ENCODE measurements at places on chromosomes 11 and 22.
A peak's percentile ranks its signal among the peaks of the same experiment; 100 is the strongest.

- peak; percentile 21 for DNase-seq
Measured at GRCh38 chr11:74739546-74740270, 8.5 kb upstream of the CHRDL2 start.

- no peak for DNase-seq
Measured at GRCh38 chr11:70796648-70797227, 398.4 kb downstream of the CTTN start.

- no peak for DNase-seq
Measured at GRCh38 chr11:3119141-3119821, 45.8 kb downstream of the OSBPL5 start.

DNA sequence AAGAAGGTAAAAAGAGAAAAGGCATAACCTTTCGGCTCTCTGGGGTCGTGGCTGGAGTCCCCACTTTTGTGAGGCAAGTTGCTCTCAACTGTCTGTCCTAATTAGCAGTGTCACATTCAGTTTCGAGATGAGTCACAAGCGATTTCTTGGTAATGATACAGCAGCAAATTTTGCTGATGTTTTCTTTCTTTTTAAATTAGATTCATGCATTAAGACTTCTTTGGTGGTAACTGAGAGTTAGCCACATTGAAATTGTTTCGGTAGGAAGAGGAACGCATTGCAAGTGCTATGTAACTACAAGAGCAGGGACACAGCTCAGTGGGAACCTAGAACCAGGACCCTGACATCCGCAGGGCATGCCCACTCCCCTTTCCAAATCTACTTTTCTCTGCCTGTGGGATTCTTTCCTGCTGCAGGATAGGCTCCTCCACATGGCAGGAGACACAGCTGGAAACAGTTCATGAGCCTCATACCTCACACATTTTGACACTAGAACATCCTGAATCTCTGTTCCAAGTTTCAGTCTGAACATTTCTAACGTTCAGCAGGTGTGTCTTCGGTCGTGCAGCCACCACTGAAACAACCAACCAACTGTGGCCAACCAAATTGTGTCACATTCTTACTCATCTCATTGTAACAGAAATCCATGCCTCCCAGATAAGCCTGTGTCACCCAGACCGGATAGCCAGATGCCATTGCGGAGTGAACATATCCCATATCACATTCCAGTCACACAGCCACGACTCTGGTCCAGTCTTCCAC, 987.6 kb downstream of the NTM start:
- DNase-seq: no peak

GRCh38 chr11:59728154-59728553, 14.5 kb upstream of the OR10V1 start:
- DNase-seq: no peak

GRCh38 chr11:127448101-127448500, 447.5 kb upstream of the KIRREL3 start:
- DNase-seq: no peak

- no peak for DNase-seq
Measured at GRCh38 chr11:75547617-75548058, 14.4 kb upstream of the SERPINH1 start.

- no peak for DNase-seq
Measured at GRCh38 chr22:32475468-32476010, 928 bp downstream of the FBXO7 start.

- DNase-seq: no peak
Measured at GRCh38 chr22:50268655-50269113, 1.5 kb downstream of the MAPK11 start.

GRCh38 chr11:57504511-57504910, 11.0 kb downstream of the SLC43A1 start:
- DNase-seq: no peak

DNA sequence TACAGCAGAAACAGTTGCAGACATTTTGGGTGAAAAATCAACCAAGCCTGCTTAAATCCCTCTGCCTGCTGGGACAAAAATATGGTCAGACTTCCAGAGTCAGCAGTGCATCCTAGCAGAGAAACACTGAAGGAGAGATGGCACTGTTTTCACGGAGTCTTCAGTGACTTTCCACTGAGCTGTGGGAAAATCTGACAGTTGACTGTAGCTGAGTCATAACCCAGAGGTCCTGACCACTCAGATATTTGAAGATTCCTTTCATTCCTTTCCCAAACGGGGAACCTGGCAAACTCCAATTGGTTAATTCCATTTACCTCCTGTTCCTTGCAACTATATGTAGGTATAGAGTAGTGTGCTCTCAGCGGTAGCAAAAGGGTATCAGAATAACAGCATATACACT, 20.9 kb upstream of the UPB1 start:
- DNase-seq: no peak

DNA sequence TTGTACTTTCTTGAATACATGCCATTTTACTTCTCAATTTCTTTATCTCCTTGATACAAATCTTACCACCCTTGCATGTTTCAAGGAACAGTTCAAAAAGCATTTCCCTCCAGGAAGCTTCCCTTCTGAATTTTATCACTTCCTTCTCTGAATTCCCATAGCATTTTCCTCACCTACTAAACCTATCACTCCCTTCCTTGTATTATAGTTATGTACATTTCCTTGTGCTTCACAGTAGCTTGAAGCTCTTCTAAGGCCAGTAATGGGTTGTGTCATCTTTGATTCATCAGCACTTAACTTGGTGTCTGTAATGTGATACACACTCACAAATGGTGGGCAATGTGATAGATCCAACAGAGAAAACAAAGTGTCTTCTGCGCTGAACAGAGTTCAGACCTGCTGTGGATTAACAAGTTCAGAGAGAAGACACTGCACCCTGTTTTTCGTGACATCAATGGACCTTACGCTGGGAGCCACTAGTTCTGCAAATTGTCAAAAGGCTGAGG, 127.5 kb downstream of the CCDC81 start:
- DNase-seq: no peak

DNA sequence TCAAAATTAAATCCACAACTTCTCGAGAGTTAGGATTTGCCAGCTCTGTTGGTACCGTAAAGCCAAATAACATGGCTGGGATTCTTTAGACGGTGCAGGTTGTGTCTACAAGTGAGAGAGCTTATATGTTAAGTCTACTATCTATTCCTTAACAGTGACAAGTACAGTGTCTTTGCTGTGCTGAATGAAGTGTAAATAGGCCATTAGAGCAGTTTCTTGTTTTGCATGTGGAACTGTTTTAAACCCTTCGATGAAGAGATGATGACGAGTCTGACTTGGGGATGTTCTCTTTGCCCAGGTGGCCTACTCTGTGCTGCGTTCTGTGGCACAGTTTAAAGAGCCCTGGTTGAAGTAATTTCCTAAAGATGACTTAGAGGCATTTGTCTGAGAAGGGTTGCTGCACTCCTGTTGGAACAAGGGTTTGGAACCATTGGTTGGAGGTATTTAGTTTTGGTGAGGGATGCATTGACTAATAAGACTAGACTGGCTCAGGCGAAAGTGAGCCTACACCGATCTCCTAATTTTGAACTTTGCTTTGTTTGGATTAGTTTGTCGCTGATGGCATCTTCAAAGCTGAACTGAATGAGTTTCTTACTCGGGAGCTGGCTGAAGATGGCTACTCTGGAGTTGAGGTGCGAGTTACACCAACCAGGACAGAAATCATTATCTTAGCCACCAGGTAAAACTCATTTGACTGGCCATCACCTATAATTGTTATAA, 988 bp downstream of the RPS3 start:
- no peak for DNase-seq

DNA sequence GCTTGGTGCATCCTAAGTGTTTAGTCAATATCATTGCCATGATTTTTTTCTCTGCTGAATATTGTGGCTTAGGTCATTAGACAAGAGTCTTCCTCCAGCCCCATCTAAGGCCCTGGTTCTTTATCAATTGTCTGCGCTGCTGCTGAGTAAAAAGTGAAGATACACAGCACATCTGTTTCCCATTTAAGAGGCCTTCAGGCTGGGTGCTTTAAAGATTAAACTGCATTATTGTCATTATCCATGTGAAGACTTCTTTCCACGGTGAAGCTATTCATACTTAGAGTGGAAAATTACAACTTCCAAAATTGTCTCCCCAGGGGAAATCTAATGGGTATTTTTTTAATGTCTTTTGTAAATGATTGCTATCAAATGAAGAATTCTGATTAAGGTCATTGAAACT, 719.8 kb upstream of the LRRC4C start:
- DNase-seq: no peak

DNA sequence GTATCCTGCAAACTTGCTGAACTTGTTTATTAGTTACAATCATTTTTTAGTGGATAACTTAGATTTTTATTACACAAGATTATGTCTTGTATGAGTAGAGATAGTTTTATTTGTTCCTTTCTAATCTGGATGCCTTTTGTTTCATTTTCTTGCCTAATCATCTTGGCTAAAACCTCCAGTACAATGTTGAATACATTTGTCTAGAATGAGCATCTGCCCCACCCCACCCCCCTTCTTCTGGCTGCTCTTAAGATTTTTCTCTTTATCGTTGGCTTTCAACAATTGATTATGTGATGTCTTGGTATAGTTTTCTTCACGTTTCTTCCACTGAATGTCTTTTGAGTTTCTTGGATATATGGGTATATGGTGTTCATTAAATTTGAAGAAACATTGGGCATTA, 37.3 kb upstream of the TUB start:
- no peak for DNase-seq

DNA sequence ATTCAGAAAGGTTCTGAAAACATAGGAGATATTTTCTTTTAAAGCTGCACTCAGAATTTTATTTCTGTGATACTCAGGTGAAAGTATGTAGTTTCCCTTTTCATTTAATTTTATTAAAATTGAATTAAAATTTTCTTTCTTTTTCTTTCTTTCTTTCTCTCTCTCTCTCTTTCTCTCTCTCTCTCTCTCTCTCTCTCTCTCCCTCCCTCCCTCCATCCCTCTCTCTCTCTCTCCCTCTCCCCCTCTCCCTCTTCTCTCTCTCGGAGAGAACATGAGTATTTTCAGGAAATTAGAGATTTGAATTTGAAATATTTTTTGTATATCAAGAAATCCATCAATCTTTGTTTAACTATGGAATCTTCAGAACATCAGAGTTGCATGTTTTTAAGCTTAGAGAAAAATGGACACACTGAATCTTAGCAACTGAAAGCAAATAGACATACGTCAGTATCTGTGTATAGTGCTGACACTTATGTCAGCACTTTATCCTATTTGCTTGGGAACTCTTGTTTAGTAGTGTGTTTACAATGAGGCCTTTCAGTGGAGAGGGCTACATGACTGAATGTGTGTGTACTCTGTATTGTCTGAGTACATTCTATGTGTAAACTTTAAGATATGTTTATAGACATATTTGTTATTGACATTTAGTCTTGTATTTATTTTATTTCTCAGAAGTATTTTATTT, 44.5 kb downstream of the PDE3B start:
- DNase-seq: no peak

GRCh38 chr22:36901411-36902142, 11.9 kb upstream of the CSF2RB start:
- no peak for DNase-seq

GRCh38 chr22:50398831-50399648, 55.9 kb downstream of the PPP6R2 start:
- no peak for DNase-seq

DNA sequence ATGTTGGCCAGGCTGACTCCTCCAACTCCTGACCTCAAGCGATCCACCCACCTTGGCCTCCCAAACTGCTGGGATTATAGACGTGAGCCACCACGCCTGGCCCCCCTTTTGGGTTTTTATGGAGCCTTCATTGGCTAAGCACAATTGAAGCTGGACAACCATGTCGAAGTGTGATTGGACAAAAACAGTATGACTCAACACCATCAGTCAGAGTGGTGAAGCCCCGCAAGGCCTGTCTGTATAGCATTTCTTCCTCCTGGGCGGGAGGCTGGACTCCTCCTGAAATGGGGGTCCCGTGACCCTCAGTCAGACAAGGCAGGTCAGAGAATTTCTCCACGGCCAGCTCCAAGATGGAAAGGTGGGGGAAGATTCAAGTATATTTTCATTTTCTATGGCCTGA, 3.1 kb upstream of the PARVB start:
- no peak for DNase-seq

GRCh38 chr11:23012930-23013329, 152.7 kb upstream of the CCDC179 start:
- no peak for DNase-seq

GRCh38 chr11:65625628-65626342, 10.2 kb downstream of the PCNX3 start:
- DNase-seq: peak; percentile 32

- DNase-seq: peak; percentile 53
Measured at GRCh38 chr22:21632237-21632895, at the start of gene CCDC116. TSS of gene CCDC116 (plus strand) at chr22:21632760. CDS start at chr22:21633182, 422 bp downstream.

- no peak for DNase-seq
Measured at GRCh38 chr22:46024136-46024840, 47.3 kb upstream of the WNT7B start.

- no peak for DNase-seq
Measured at GRCh38 chr11:3685923-3686322, 14.7 kb upstream of the CHRNA10 start.

DNA sequence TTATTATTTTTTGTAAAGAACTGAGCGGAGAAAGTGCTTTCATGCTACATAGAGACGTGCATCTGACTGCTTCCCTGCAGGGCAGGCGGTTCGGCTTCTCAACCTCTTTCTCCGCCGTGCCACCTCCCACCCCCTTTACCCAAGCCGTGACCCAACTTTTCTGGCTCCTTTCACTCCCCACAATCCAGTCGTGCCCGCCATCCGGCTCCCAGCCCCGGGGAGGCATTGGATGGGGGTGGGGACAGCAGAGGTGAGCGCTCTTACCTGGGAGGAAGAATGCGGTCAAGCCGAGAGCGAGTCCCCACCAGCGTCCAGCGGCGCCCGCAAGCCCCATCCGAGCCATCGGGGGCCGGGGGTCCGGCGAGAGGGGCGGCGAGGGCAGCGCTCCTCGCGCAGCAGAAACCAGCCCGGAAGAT, 781 bp downstream of the NECTIN1 start:
- DNase-seq: no peak

All from stimulated activated CD4-positive, alpha-beta T cell treated with anti-CD3 and anti-CD28 coated beads, Interleukin-1b, Interleukin-23, amount 100 ng/mL, for 4 hours (primary cell).